ENCODE measurements at places on chromosomes 16 and 17.
A peak's percentile ranks its signal among the peaks of the same experiment; 100 is the strongest.

- no peak for DNase-seq
These were observed 2.7 kb upstream of the HAP1 start for GRCh38 chr17:41736983-41737679.

GRCh38 chr17:80005360-80006338 lies 30.0 kb downstream of the TBC1D16 start:
- DNase-seq = no peak

DNA sequence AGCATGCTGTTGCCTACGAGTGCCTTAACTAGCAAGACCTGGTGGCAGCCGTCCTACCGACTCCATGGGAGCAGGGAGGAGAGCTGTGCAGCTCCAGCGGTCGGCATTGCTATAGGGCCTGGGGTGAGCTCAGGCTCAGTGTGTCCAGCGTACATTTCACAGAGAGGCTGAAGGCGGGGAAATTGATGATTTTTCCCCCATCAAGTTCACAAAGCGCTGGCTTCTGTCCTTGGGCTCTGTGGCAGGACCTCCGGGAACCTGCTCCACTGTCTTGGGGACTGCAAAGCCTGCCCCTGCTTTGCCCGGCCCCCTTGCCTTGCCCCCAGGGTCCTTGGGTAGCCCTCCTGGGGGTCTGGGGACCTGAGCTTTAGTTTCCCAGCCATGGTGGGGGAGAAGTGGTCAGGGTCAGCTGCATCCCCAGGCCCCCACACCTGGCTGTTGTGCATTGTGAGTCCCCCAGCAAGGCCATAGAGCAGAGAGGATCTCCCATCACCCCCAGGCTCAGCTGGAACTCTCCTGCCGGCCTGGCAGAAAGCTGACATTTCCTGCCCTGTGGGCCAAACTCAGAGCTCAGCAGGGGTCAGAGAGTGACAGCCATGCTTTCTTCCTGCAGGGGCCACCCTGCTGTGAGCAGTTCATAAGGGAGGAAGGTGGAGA lies 3.9 kb upstream of the KCNJ18 start:
- no peak for DNase-seq

- no peak for DNase-seq
These were observed 150.8 kb upstream of the IRX3 start for GRCh38 chr16:54437401-54437800.

GRCh38 chr16:58713742-58714141 lies 20.4 kb downstream of the GOT2 start:
- DNase-seq = no peak

GRCh38 chr17:12362853-12363455 lies 302.7 kb upstream of the MYOCD start:
- DNase-seq = no peak

DNA sequence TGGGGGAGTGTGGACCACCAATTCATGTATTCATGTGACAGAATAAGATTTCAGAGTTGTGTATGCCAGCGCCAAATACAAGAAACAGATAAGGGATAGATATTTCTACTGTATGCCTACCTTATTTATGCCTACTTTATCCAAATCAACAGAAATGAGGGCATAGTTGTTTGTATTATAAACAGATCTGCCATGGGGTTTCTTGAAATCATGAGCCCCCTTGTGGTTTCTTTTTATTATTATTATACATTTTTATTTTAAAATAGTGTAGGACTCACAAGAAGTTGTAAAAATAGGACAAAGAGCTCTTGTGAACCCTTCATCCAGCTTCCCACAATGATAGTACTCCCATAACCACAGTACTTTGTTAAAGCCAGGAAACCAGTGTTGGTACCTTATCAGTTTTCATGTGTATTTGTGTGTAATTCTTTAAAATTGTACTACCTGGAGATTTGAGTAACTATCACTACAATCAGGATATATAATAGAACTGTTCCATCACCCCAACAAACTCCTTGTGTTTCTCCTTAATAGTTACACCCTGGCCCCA lies 229.4 kb downstream of the CCDC182 start:
- no peak for DNase-seq

- no peak for DNase-seq
These were observed 26.2 kb downstream of the TRIM16 start for GRCh38 chr17:15657868-15658267.

GRCh38 chr16:10514369-10515055 lies 65.9 kb downstream of the EMP2 start:
- peak; percentile 20 for DNase-seq

DNA sequence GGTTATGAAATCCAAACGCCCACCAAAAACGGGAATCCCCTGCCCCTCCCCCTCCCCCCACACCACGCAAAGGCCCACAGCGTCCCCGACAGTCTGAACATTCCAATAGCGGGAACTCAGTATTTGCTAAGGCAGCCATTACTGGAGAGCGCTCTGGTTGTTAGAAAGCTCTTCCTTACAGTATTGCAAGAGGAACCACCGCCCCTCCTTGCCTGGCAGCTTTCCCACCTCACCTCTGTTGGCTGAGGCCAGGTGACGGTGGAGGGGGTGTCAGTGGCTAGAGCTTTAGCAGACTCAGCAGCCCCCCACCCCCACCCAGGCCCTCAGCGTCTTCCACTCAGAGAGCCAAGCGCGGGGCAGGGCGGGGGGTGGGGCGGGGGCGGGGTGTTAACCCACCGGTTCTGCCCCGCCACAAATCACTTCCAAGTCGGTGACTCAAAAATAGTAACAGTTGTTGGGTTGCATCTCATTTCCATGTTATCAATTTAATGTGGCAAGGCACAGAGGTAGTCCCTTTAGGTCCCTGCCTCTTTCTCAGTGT lies 2.2 kb upstream of the PLEKHH3 start:
- no peak for DNase-seq

DNA sequence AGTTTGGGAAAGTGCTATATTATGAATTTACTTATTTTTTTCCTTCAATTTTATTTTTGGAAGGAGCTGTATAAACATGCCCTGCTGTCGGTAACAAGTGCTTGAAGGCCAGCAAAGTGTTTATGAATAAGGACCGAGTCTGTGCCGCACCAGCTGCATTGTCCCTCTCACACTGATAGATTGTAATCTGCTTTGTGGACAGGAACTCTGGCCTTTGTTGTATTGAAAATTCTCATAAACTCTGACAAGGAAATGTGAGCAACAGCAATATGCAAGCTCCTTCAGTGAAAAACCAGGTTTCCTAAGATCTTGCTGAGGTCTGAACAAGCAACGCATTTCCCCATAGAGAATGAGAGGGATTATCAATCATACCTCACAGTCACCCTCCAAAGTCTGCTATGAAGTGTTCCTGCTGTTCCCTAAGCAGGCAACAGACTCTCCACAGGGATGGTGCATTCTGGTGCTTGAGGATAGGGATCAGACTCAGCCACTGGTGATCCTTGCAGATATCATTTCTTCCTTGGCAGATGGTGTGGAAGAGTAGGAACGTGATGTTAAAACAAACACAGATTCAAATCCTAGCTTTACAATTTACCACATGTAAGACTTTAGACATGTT lies 109.6 kb downstream of the KCNJ2 start:
- DNase-seq = no peak

- no peak for DNase-seq
These were observed 4.8 kb downstream of the ABCA10 start for GRCh38 chr17:69223809-69224208.

GRCh38 chr17:50502301-50502990 lies 5.8 kb upstream of the MYCBPAP start:
- no peak for DNase-seq

DNA sequence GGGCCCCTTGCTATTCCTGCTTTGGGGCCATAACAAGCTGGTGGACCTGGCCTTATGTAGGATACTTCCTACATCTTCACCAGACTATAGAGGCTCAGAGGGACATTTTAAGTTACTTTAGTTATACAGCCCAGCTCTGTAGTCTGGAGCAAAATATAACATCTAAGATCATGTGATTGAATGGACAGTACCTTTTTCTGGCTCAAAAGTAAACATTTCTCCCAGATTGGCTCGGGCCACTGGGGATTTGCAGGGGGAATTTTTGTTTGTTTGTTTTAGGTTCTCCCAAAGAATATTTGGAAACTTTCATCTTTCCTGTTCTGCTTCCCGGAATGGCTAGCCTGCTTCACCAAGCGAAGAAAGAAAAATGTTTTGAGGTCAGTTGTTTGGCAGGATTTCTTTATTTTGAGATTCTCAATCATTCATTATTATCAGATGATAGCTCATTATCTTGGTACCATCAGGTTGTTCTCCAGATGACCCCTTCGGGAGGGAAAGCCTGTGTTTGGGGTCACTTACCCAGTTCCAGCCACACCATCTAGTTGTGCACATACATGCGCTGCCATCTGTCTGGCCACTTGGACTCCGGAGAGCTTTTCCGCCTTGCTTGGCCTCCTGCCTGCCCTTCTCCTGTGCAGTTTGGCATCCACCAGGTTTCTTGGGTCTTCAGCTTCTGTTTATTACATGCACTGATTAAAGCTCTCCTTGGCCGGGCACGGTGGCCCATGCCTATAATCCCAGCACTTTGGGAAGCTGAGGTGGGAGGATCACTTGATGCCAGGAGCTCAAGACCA lies 17.2 kb downstream of the IQCK start:
- no peak for DNase-seq

DNA sequence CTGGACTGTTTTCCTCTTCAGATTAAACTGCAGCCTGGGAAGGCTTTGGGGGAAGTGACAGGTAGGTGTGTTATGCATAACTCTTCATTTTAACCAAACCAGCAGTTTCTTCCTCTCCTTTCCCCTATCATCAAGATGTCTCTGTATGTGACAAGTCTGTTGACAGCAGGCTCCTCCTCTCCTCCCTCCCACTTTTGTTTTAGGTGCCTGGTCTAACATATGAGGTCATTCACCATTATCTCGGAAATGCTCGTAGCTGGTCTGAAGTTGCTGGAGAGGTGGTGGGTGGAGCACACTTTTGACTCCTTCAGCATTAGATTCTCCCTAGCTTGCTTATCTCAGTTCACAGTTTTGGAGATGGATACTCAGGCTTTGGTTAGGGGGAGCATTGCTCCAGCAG lies 571.0 kb upstream of the EEF2KMT start:
- DNase-seq = no peak

DNA sequence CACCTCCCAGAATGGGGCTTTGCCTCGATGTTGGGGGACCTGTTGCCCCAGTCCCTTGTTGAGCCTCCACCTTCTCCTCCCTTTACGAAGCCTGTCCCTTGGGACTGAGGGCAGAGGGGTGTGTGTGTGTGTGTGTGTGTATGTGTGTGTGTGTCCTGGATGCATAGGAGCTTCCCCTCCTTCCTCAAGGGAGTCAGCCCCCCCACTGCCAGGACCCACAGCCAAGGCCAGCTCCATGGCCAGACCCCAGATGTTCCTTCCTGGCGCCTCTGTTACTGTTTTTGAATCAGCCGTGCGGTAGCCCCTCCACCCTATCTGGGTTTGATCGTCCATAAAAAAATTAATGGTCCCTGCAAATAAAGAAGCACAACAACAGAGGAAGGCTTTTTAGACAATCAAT lies 17.7 kb upstream of the DOK4 start:
- no peak for DNase-seq

DNA sequence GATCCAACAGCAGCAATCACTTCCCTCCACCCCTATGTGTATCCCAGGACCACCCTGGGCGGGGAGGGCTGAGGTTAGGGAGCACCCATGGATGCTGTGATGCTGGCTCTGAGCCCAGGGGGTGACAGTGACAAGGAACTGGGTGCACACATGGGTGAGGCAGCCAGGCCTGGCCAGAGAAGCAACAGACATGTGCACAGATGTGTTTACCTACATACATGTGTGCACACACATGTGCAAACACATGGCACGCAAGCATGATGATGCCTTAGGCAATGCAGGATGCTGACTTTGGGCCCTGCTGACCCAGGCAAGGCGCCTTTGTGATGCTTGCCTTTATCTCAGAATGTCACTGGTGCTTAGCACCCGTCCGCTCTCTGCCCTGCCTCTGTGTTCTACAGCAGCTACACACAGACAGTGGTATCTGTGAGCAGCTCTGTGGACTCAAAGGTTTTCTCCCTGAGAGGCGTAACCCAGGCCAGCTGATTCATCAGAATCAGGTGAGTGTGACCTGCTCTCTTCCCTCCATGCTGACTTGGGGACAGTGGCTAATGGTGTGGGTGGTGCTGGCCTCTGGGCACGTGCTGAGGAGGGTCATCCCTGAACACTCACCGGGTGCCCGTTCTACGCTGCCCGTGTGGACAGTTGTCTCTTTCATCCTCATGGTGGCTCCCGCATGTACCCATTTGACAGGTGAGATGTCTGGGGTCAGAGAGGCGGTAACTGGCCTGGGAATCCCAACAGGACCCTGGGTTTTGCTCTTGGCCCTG lies 38.5 kb upstream of the KSR1 start:
- DNase-seq = no peak

Measured in stimulated activated CD4-positive, alpha-beta T cell treated with anti-CD3 and anti-CD28 coated beads, Interleukin-4, amount 100 ng/mL, for 48 hours (primary cell).